Spinal cord (tissue), 10 donors: ENCODE measurements at places on chromosomes 4 and X. TPM values are rescaled to one million over a fixed set of nuclear protein-coding genes. Genes with fewer than 3 reads are reported as not detected.

Gene AMOT
- total RNA-seq, result 17.6 TPM

Gene EREG
- total RNA-seq, result not detected

Gene SORCS2
- 9.4 TPM for total RNA-seq

Gene GAGE1
- total RNA-seq, result not detected

Gene FRMD7
- 0.59 TPM for total RNA-seq

Gene DGAT2L6
- not detected for total RNA-seq

Gene ANXA10
- not detected for total RNA-seq

Gene DAPP1
- total RNA-seq, result 5.7 TPM

Gene ODAM
- not detected for total RNA-seq

Gene UCP1
- total RNA-seq, result 0.61 TPM

Gene GCNA
- total RNA-seq, result 1.7 TPM

Gene HSPA4L
- 30.9 TPM for total RNA-seq

Gene MAPK10
- 202 TPM for total RNA-seq

Gene F9
- total RNA-seq, result not detected

Gene ADRA2C
- total RNA-seq, result 7.5 TPM

Gene PDZD4
- total RNA-seq, result 57.0 TPM

Gene GPR119
- not detected for total RNA-seq

Gene SYTL4
- total RNA-seq, result 9.0 TPM

Gene UGT2B17
- not detected for total RNA-seq

Gene MND1
- 8.6 TPM for total RNA-seq

Gene ETDC
- not detected for total RNA-seq

Gene SERPINA7
- 0.06 TPM for total RNA-seq

Gene ADGRL3
- total RNA-seq, result 118 TPM

Gene BMPR1B
- 30.1 TPM for total RNA-seq

Gene IL2
- total RNA-seq, result not detected

Gene PSAPL1
- total RNA-seq, result not detected

Gene DGKK
- total RNA-seq, result 12.4 TPM

Gene NELFA
- total RNA-seq, result 14.0 TPM
